ENCODE measurements at places on chromosomes 4 and X. TPM values are rescaled to one million over a fixed set of nuclear protein-coding genes. Genes with fewer than 3 reads are reported as not detected.

DNA sequence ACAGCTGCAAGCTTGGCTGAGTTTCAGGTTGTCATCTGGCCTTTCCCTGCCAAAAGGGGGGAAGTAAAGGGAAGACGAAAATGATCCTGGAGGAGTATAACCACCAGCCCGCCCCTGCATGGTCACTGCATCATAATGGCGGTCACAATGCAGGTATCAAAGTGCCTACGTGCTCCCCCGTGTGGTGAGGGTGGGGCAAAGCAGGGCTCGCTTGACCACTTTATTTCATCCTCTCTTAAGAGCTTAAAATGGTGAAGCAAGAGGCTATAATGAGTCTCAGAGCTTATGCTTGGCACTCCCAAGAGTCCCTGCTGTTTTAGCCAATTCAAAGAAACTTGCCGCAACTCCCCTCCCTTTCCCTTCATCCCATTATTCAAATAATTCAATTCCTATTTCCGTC lies 105.6 kb downstream of the APOOL start:
- no peak for DNase-seq

GRCh38 chr4:32697281-32697814 lies 1977.2 kb downstream of the PCDH7 start:
- DNase-seq, result no peak

DNA sequence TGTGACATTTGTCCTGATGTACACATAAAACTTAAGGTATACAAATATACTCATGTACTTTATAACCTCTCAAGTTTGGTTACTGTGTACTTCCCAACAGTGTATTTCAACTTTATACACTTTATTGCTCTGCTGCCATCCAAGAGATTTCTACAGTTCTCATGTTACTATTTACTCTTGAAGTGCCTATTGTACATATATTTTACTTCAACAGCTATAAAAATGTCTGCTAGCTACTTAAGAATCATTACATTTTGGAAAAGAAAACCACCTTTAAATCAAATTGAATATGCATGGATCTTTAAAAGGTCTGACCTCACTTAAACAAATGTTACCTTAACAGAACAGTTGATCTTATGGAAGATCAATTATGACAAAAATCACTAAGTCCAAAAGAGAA lies 1056.4 kb downstream of the ADGRL3 start:
- no peak for DNase-seq

Gene CLIC2
- total RNA-seq, result 13.6 TPM

Gene PDZD4
- total RNA-seq, result 6.6 TPM

DNA sequence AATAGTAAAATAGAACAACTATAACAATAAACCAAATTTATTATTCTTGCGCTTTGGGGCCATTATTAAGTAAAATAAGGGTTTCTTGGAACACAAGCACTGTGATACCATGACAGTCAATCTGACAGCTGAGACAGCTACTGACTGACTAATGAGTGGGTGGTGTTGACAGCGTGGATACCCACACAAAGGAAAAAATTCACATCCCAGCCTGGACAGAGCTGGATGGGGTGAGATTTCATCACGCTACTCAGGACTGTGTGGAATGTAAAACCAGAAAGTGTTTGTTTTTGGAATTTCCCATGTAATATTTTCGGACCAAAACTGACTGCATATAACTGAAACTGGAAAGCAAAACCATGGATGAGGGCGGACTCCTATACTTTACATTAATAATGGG lies 48.8 kb downstream of the IGFBP7 start:
- DNase-seq, result no peak

Gene TMEM144
- total RNA-seq, result 30.3 TPM

DNA sequence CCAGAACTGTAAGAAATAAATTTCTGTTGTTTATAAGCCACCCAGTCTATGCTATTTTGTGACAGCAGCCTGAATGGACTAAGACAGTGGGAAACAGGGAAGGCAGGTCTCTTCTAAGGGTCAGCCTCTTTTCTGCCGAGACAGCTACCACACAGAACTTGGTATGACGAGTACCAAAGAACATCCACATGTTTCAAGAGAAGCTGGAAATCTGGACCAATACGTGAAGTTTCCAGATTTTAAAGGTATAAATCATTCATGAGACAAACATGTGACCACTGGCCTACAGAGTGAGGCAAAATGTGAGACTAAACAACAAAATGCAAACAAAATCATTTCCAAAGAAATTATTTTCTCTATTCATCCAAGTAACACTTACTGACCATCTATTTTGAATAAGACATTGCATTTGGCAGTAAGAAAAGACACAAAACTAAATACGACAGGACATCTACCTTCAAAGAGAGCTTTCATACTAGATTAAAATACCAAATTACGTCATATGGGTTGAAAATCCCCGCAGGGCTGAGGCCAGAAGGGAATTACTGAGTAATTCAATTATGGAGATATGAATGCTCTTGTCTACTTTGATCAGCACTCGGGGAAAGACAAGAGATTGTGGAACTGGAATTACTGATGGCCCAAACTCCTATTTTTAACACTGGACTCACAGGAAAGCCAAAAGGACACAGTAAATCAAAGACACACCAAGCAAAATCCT lies 7.2 kb downstream of the SCARB2 start:
- DNase-seq, result no peak
